ENCODE measurements at places on chromosomes 6 and 20.

- no peak for DNase-seq
Observed at GRCh38 chr6:53805725-53806124, 10.9 kb downstream of the LRRC1 start.

DNA sequence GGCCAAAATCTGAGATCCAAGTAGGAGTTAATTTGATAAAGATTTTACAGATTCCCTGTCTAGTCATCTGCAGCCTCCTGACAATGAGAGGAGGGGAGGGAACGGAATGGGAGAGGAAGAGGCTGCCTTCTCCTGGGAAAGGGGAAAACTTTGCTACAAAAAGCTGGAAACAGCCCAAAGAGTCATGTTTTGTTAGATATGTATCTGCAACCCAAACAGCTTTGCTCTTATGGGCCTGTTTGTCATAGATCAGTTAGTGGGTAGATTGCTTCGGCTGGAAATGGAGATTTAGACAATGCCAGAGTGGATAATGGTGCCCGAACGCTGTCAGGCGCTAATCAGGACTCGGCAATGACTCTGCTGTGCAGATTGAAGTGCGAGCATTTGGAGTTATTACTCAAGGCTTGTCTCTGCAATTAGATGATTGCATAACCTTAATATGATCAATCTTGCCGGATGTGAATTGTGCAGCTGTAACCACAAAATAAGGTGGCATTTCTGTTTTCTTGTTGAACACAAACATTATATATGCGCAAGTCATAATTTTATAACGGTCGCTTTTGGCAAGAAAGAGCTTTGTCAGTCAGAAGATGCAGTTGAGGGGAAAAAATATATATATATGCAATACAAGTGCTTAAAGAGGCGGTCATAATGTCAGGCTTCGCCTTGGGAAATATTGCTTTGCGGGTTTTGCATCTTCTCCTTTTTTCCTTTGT lies 92.4 kb upstream of the MAFB start:
- no peak for DNase-seq

DNA sequence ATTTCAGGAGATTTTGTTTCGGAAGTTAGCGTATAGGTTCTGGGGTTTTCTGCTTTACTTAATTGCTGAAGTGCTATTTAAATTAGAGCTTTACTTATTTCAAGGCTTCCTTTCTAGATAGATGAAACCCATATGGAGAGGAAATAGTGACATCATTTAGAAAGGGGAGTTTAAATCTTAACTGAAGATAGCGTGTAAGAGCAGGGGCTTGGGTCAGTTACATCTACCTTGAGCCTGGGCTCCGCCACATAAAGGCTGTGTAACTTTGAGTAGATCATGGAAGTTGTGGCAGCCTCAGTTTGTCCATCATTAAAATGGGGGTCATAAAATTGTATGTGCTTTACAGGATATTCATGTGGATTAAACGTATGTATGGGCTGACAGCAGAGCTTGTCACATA lies 4.7 kb downstream of the CDS2 start:
- DNase-seq: no peak

- DNase-seq: no peak
Observed at GRCh38 chr6:20058121-20058905, 154.0 kb downstream of the MBOAT1 start.

GRCh38 chr6:136611133-136611532 lies 60.9 kb upstream of the MAP7 start:
- no peak for DNase-seq
